Endothelial cell of umbilical vein (primary cell): ENCODE measurements at places on chromosomes 5 and 9. TPM values are rescaled to one million over a fixed set of nuclear protein-coding genes. Genes with fewer than 3 reads are reported as not detected.

- no peaks in the 10 kb centered on the region for H3K27me3 ChIP-seq
- no peak for DNase-seq
- peaks cover 9% of the 10 kb centered on the region for H3K4me1 ChIP-seq
Measured at GRCh38 chr9:69218166-69218565, 44.1 kb downstream of the TJP2 start.

DNA sequence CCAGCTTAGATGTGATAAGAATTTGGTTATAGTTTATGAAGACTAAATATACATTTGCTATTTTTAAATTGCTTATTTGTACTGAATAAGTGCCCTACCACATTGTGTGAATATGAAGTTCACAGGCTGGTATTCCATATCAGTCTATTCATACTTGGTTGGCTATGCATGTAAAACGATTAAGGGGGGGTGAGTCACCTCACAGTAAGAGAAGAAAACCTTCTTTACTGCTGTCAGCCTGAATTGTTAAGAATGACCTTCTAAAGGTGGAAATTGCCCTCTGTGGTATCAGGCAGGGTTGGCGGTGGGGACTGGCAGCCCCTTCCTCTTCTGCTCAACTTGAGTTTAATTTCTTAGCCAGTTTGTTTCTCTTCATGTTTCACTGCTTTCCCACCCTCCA, 127.0 kb upstream of the RPS23 start:
- peaks cover 28% of the 10 kb centered on the region for H3K4me1 ChIP-seq
- no peak overlapping the region for H3K4me3 ChIP-seq
- peak; percentile 77 for DNase-seq
- H3K27ac ChIP-seq = peak overlapping the region; percentile 99
- H3K27me3 ChIP-seq = no peaks in the 10 kb centered on the region
- no peaks in the 10 kb centered on the region for H3K36me3 ChIP-seq

DNA sequence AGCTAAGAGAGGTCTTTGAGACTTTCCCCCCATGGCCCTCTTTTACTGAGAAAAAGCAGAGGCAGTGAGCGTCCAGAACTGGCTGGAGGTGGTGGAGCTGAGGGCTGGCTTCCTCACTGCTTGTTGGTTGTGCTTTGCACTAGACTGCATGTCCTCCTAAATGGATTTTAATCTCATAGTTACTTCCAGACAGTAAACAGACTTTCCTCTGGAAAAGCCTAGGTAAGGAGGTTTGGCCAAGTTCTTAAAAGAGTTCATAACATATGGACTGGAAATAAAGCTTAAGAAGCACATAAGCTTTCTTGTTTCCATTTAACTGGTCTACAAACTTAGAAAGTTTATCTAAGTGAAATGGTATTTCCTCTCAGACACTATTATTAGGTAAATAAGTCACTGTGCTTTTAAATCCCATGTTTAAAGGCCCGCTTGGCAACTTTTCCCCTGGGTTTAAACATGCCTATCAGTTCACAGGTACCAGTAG, 2.0 kb downstream of the ASPN start:
- DNase-seq = peak; percentile 82
- no peak overlapping the region for H3K4me3 ChIP-seq
- no peak overlapping the region for H3K27ac ChIP-seq
- H3K4me1 ChIP-seq = peaks cover 26% of the 10 kb centered on the region

DNA sequence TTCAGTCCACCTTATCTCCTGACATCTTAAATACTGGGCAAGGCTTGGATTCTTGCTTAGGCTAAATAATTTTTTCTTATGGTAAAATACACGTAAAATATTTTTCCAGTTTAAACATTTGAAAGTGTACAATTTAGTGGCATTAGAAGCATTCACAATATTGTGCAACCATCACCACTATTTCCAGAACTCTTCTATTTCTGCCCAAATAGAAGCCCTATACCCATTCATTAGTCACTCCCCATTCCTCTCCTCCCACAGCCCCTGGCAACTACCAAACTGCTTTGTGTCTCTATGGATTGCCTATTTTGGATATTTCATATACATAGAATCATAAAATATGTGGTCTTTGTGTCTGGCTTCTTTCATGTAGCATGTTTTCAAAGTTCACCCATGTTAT, 57.6 kb downstream of the IL31RA start:
- no peaks in the 10 kb centered on the region for H3K27me3 ChIP-seq
- H3K4me1 ChIP-seq = no peaks in the 10 kb centered on the region
- no peak for DNase-seq
- no peak overlapping the region for H3K27ac ChIP-seq
- H3K36me3 ChIP-seq = no peaks in the 10 kb centered on the region

GRCh38 chr5:179679014-179679674, 1.7 kb downstream of the CBY3 start:
- no peaks in the 10 kb centered on the region for H3K36me3 ChIP-seq
- peak; percentile 65 for DNase-seq
- H3K27me3 ChIP-seq = no peaks in the 10 kb centered on the region
- no peak overlapping the region for H3K27ac ChIP-seq
- peak overlapping the region; percentile 63 for H3K4me3 ChIP-seq

DNA sequence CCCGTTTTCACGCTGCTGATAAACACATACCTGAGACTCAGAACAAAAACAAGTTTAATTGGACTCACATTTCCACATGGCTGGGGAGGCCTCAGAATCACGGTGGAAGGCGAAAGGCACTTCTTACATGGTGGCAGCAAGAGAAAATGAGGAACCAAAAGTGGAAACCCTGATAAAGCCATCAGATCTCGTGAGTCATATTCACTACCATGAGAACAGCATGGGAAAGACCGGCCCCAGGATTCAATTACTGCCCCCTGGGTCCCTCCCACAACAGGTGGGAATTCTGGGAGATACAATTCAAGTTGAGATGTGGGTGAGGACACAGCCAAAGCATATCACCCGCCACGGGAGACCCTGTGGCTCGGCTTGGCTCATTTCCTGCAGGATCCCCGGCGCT, 20.2 kb downstream of the EXD3 start:
- H3K27ac ChIP-seq = no peak overlapping the region
- H3K36me3 ChIP-seq = no peaks in the 10 kb centered on the region
- no peak for DNase-seq
- H3K4me3 ChIP-seq = no peak overlapping the region

GRCh38 chr9:95373782-95374487, 56.4 kb upstream of the FANCC start:
- H3K36me3 ChIP-seq = no peaks in the 10 kb centered on the region
- H3K27me3 ChIP-seq = peaks cover 6% of the 10 kb centered on the region
- no peaks in the 10 kb centered on the region for H3K4me1 ChIP-seq
- H3K27ac ChIP-seq = no peak overlapping the region
- H3K4me3 ChIP-seq = no peak overlapping the region
- DNase-seq = no peak

DNA sequence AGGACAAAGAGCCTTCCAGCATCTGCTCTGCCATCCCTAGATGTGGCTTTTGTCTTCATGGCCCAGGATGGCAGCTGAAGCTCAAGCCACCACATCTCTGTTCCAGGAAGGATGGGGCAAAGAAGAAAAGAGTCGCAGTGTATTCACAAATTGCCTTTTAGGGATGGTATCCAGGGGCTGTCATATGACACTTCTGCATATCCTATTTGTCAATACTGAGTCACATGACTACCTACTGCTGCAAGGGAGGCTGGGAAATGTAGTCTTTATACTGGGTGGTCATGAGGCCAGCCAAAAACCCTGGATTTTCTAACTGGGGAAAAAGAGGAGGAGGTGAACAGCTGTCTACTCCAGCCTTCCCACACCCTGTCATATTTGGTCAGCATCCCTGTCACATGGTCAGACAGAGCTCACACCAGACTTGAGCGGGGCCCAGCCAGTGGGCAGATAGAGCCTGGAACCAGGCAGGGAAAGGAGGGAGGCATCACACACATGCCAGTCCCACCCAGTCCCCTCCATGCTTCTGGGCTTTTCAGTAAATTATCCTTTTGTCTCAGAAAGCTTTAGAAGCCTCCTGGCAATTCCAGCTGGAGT, 52.0 kb downstream of the OLFM1 start:
- DNase-seq = no peak
- no peaks in the 10 kb centered on the region for H3K36me3 ChIP-seq
- H3K4me1 ChIP-seq = no peaks in the 10 kb centered on the region
- no peak overlapping the region for H3K4me3 ChIP-seq

DNA sequence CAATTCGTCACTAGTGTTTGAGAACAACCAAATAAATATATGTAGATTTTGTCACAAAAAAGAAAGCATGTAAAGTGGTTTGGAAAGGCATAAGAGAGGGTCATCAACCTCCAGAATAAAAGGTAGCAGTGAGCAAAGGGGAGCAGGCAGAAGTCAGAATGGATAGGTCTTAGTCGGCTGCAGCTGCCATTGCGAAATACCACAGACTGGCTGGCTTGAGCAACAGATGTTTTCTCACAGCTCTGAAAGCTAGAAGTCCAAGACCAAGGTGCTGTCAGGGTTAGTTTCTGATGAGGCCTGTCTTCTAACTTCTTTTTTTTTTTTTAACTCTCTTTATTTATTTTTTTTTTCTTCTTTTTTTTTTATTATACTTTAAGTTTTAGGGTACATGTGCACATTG, 208.1 kb upstream of the PIK3R1 start:
- no peaks in the 10 kb centered on the region for H3K27me3 ChIP-seq
- peaks cover 3% of the 10 kb centered on the region for H3K4me1 ChIP-seq
- no peaks in the 10 kb centered on the region for H3K36me3 ChIP-seq
- no peak overlapping the region for H3K4me3 ChIP-seq
- no peak for DNase-seq

DNA sequence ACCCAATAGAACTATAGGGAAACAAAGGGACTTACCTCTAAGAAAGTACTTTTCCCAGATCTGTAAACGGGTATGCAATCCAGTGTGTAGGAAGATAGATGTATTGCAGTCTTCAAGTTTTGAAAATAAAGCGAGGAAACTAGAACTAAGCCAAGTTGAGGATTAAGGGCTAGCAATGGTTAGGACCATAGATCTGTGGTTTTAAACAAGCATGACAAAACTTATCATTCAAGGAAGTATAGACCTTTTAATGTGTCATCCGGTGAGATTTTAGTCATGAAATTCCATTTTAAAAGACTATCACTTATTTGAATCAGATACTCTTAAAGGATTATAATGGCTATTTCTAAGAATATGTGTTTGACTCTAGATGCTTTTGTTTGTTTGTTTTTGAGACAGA, 20.5 kb downstream of the CD274 start:
- H3K4me1 ChIP-seq = no peaks in the 10 kb centered on the region
- H3K36me3 ChIP-seq = peaks cover 34% of the 10 kb centered on the region
- H3K27ac ChIP-seq = no peak overlapping the region
- no peaks in the 10 kb centered on the region for H3K27me3 ChIP-seq
- DNase-seq = no peak

- H3K4me1 ChIP-seq = no peaks in the 10 kb centered on the region
- no peak overlapping the region for H3K27ac ChIP-seq
- no peaks in the 10 kb centered on the region for H3K36me3 ChIP-seq
Measured at GRCh38 chr5:156174225-156174624, 152.7 kb upstream of the SGCD start.

DNA sequence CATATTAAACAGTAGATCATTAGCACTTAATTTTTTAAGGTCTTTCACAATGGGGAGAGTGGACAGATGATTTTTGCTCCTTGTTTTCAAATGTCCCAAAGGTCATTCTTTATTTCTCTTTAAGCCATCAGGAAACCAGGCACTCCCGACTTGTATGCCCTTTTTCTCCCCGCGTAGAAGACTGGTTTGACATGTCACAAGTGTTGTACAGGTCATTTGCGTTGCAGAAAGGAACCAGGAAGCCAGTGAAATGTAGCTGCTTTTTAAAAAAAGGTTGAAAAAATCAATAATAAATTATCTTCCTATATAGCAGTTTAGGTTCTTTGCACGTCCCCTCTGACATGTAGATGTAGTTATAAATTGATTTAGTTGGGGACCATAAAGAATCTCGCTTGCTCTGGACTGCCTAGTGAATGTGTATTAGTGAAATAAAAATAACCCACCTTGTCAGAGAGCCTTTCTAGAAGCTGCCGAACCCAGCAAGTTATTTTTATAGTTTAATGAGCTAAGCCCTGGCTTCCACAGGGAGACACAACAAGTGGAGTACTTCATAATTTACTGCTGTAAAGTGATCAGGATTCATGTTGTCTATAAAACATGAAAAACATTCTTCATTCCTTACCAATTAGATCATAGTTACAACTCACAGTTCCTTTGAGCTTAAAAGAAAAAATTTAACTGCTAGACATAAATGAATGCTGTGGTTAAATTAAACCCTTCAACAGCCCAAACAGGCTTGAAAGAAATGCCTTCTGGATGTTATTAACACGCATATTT, 404.6 kb downstream of the CSNK1G3 start:
- H3K4me3 ChIP-seq = no peak overlapping the region
- H3K27ac ChIP-seq = no peak overlapping the region

- peaks cover 32% of the 10 kb centered on the region for H3K27me3 ChIP-seq
- DNase-seq = peak; percentile 11
- H3K27ac ChIP-seq = no peak overlapping the region
- no peak overlapping the region for H3K4me3 ChIP-seq
Measured at GRCh38 chr5:159094745-159095144, 5.0 kb downstream of the EBF1 start.

DNA sequence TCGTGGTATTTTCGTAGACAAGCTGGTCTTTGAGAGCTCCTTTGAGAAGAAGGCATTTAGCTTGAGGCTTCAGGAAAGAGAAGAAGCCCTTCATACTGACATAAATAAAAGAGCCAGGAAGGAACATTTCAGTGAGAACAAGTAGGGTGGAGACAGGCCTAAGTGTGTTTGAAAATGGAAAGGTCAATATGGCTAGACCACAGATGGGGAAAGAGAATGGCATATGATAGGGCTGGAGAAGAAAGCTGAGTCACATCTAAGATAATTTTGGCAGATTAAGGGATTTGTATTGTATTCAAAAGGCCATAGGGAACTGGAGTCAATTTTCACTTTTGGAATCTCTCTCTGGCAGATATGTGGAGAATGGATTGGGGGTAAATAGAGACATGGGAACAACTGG, 374.9 kb downstream of the TMEM38B start:
- DNase-seq = no peak
- no peak overlapping the region for H3K4me3 ChIP-seq
- no peak overlapping the region for H3K27ac ChIP-seq
- no peaks in the 10 kb centered on the region for H3K36me3 ChIP-seq
- no peaks in the 10 kb centered on the region for H3K27me3 ChIP-seq
- no peaks in the 10 kb centered on the region for H3K4me1 ChIP-seq

GRCh38 chr5:115098041-115098702, 71.5 kb downstream of the TRIM36 start:
- no peaks in the 10 kb centered on the region for H3K4me1 ChIP-seq
- no peak overlapping the region for H3K4me3 ChIP-seq
- H3K27me3 ChIP-seq = peaks cover 8% of the 10 kb centered on the region
- no peak overlapping the region for H3K27ac ChIP-seq

DNA sequence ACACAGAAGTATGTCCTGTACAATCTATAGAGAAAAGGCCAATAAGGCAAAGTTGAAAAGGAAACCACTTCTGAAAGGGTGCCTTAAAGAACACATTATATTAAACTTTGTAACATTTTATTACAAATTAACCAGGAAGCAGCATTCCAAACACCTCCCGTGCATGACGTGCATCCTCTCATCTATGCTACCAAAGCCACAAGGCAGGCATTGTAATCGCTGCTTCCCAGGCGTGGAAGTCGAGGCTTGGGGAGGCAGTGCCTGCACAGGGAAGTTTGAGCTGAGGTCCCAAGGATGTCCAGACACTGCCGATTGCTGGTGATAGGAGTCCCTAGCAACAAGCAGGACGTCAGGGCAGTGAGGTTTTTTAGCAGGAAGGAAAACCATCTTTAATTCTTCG, 44.3 kb upstream of the BARHL1 start:
- no peaks in the 10 kb centered on the region for H3K4me1 ChIP-seq
- no peak for DNase-seq
- no peaks in the 10 kb centered on the region for H3K36me3 ChIP-seq

SPAAR gene
- 20.8 and 23.0 TPM in 2 replicates for polyA plus RNA-seq

TAF11L10 gene
- polyA plus RNA-seq = not detected in 2 replicates

ACOT12 gene
- polyA plus RNA-seq = not detected in 2 replicates

SNCB gene
- polyA plus RNA-seq = 0.08 TPM in 1 of 2 replicates, not detected in the other

ADAMTSL2 gene
- polyA plus RNA-seq = not detected in 2 replicates

ASS1 gene
- polyA plus RNA-seq = 12.4 and 14.9 TPM in 2 replicates

CDH9 gene
- not detected in 2 replicates for polyA plus RNA-seq

FREM1 gene
- 0.10 and 0.21 TPM in 2 replicates for polyA plus RNA-seq

DMRT3 gene
- not detected in 2 replicates for polyA plus RNA-seq

PRDM9 gene
- polyA plus RNA-seq = not detected in 2 replicates

PCDHA13 gene
- polyA plus RNA-seq = not detected in 2 replicates
